ENCODE measurements at places on chromosomes 7 and 10. TPM values are rescaled to one million over a fixed set of nuclear protein-coding genes. Genes with fewer than 3 reads are reported as not detected.

GRCh38 chr7:52705768-52706167, 329.7 kb upstream of the POM121L12 start:
- no peak for DNase-seq

- no peak for DNase-seq
These were observed 1167.6 kb downstream of the NXPH1 start for GRCh38 chr7:9600974-9601373.

GRCh38 chr7:82404652-82405051, 38.9 kb downstream of the CACNA2D1 start:
- no peak for DNase-seq

- DNase-seq: no peak
These were observed 44.9 kb upstream of the CNPY1 start for GRCh38 chr7:155591055-155591775.

GRCh38 chr7:48551652-48552051, 372.7 kb upstream of the CDC14C start:
- no peak for DNase-seq

GRCh38 chr10:128738386-128738915, 612.2 kb upstream of the MKI67 start:
- DNase-seq: no peak

GRCh38 chr7:133804127-133804526, 323.0 kb upstream of the LRGUK start:
- no peak for DNase-seq

DNA sequence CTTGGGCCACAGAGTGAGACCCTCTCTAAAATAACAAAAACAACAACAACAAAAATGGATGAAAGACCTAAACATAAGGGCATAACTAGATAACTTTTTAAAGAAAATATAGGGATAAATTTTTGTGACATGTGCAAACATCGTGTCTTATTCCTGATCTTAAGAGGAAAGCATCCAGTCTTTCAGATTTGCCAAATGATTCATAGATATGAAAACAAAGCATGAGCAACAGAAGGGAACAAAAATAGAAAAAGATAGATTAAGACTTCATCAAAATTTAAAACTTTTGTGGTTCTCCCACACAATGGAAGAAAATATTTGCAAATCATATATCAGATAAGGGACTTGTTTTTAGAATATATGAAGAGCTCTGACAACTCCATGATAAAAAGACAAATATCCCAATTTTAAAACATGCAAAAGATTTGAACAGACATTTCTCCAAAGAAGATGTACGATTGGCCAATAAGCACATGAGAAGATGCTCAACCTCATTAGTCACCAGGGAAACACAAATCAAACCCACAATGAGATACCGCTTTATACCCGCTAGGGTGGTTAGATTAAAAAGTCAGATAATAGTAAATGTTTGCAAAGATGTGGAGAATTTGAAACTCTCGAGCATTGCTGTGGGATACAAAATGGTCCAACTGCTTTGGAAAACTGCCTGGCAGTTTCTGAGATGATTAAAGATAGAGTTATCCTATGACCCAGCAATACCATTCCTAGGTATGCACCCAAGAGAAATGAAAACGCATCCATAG, 20.3 kb downstream of the PPIF start:
- no peak for DNase-seq

GRCh38 chr7:33107136-33108066, 1.8 kb downstream of the RP9 start:
- DNase-seq: no peak

GRCh38 chr7:99997545-99998137, 17.8 kb upstream of the ZKSCAN1 start:
- peak; percentile 87 for DNase-seq

DNA sequence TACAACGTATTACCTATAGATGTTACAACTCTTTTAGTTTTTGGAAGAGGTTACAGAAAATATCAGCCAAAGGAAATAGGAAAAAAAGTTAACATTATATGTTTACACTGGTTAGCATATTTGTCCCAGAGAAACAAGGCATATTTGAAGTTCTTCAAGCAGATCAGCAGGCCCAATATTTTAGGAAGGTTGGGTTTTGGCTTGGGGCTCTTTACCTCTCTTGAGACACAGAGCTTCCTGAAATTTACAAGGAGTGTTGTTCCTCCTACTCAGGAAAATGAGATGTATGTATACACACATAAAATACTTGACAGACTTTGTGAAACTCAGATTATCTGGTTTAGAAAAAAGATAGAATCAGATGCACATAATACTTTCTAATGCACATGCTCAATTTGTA, 323.6 kb downstream of the HGF start:
- no peak for DNase-seq

DNA sequence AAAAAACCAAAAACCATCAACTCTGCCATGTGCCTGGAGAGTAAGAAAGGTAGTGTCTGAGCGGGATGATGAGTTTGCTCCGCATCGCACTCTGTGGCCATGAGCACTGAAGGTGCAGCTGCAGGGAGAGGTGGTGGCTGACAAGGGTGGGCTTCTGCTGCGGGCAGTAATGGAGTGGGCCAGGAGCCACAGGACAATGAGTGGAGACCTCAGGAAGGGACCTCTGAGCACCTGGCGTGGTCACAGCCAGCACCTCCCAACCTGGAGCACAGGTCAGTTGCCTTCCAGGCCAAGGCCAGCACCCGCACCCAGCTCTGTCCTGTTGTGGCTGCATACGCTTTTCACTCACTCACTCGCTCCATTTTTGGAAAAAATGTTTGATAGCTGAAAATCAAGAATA, 115.5 kb downstream of the ANKRD61 start:
- no peak for DNase-seq

DNA sequence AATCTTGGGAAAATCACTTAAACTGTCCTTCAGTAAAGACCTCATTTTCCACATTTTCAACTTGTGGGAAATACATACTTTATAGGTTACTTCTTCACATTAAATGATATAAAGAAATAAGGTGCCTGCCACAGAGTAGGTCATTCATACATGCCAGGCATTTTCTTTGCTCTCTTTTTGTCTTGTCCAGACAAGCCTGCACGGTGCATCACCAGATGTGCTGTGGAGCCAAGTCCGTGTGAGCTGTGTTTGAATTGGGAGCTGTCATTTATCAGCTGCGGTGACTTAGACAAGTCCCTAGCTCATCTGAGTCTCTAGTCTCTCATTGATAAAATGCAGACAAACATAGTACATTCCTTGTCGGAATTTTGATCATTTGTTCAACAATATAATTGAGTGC, 432.9 kb downstream of the SORCS3 start:
- DNase-seq: no peak

Gene NUTM2E
- total RNA-seq: not detected

Gene FAM13C
- total RNA-seq: not detected

Gene PILRA
- 8.9 TPM for total RNA-seq

Gene HOXA11
- not detected for total RNA-seq

Gene SPDYE9
- total RNA-seq: not detected

Gene FGFBP3
- total RNA-seq: 1.5 TPM

Data from CD8-positive, alpha-beta T cell (primary cell).